ENCODE measurements at places on chromosomes 7 and 10.

GRCh38 chr10:16562891-16563290 lies 41.2 kb upstream of the C1QL3 start:
- DNase-seq: no peak

DNA sequence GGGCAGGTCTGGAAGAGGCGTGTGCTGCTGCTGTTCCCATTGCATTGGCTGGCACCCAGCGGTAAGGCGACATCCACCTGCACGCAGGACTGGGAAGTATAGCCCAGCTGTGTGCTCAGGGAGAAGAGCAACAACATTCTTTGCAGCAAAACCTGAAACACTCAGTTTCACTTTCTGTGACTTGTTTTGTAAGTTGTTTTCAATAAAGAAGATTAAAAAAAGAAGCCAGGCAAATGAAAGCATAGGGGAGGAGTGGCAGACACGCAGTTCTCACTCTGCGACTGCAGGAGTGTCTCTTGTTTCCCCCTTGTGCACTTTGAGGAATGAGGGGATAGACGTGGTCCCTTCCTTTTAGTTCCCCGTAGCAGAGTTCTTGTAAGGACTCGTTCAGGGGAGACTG lies 5.8 kb downstream of the FBH1 start:
- DNase-seq: no peak

- no peak for DNase-seq
These were observed 1.9 kb downstream of the UBN2 start for GRCh38 chr7:139232904-139233303.

GRCh38 chr7:4906682-4907081 lies 23.2 kb upstream of the RADIL start:
- DNase-seq: no peak

GRCh38 chr10:56622335-56622973 lies 261.4 kb upstream of the ZWINT start:
- no peak for DNase-seq

DNA sequence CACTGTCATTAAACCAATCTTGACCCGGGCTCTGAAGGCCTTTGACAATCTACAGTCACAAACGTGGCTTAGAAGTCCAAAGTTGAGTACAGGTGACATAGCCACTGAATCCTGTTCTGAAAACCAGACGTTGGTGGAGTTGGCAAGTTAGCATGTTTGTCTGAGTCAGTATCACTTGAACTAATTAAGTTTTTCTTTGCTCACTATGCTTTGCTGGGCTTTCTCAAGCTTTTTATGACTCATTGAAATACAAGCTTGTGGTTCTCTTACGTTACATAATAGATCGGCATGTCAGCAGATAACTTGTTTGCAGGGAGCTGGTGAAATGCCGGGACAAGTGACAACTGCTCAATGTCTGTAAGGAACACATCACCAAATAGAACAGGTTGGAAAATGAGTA lies 53.8 kb downstream of the ARL5B start:
- peak; percentile 57 for DNase-seq

- DNase-seq: no peak
These were observed 366.9 kb upstream of the NUPR2 start for GRCh38 chr7:56483153-56483552.

GRCh38 chr10:18313140-18313530 lies 172.9 kb downstream of the CACNB2 start:
- DNase-seq: no peak

- no peak for DNase-seq
These were observed 10.8 kb upstream of the CSGALNACT2 start for GRCh38 chr10:43127442-43127841.

Data from AG04449 (cell line).